Right forelimb (tissue), 1 donor: ENCODE measurements at places on chromosomes 12 and 14.

DNA sequence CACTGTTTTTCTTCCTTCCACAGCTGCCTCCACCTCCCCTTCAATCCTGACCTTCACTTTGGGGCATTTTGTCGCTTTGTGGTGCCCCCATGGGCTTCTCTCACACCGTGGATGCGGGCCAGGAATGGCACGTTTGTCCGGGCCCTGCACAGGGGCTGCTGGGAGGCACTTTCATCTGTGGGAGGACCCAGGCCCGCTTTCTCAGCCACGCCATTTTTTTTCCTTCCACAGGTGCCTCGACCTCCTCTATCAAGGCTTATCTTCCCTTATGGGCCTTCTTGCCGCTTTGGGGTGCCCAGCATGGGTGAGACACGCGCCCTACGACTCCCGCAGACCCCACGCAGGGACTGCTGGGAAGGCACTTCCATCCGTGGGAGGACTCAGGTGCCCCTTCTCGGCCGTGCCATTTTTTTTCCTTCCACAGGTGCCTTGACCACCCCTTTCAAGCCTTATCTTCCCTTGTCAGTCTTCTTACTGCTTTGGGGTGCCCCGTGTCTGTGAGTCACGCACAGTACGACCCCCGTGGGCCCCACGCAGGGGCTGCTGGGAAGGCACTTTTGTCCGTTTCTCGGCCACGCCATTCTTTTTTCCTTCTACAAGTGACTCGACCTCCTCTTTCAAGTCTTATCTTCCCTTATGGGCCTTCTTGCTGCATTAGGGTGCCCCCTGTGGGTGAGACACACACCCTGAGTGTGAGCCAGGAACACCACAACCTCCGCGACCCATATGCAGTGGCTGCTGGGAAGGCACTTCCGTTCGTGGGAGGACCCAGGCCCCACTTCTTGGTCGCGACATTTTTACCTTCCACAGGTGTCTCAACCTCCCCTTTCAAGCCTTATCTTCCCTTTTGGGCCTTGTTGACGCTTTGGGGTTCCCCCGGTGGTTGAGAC, 270.7 kb downstream of the ALG10 start:
- no peak for DNase-seq

DNA sequence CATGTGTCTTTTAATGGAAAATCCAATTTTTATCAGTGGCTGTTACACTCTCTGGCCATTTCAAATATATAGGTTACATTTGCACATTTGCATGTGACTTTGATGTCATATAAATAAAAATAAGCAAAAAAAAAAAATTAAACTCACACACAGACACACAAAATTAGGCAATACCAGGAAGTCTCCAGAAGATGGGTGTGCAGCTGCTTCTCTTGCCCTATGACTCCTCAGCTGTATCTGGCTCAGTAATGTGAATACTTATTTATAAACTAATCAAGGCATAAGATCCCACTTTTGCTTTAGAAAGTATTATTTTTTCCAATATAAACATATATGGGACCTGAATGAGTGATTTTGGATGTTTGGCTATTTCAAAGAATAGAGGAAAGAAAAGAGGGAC, 461.1 kb downstream of the LRIG3 start:
- no peak for DNase-seq

DNA sequence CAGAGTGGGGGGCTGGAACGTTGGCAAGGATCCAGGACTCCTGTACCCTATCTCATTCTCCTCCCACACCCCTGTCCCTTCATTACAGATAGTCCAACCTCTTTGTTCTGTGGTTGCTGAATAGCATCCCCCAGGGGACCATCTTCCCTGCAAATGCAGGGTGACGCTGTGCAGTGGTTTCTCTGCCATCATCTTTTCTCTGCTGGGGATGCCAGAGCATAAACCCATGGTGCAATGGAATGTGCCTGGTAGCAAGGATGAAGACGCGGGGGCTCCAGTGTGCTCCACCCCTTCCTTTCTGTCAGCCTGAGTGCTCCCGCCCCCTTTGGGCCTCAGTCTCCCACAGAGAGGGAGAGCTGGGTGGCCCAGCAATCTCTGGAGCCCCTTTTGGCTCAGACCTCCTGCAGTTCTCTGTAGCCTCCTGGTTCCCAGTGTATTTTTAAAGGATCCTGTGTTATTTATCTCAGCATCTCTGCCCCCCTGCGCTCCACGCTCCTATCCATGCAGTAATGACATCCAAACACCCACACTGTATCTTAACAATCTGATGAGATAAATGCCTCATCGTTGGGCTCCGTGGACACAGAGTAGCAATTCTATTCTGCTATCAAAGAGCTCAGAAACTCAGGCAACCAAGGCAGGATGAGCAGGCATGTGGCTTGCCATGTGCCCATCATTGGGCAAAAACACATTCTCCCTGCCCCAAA, 212.8 kb downstream of the CACNA1C start:
- no peak for DNase-seq

GRCh38 chr12:32418903-32419519, 19.7 kb downstream of the FGD4 start:
- no peak for DNase-seq
